CD8-positive, alpha-beta memory T cell (primary cell): ENCODE measurements at places on chromosomes 6 and 20. TPM values are rescaled to one million over a fixed set of nuclear protein-coding genes. Genes with fewer than 3 reads are reported as not detected.

DNA sequence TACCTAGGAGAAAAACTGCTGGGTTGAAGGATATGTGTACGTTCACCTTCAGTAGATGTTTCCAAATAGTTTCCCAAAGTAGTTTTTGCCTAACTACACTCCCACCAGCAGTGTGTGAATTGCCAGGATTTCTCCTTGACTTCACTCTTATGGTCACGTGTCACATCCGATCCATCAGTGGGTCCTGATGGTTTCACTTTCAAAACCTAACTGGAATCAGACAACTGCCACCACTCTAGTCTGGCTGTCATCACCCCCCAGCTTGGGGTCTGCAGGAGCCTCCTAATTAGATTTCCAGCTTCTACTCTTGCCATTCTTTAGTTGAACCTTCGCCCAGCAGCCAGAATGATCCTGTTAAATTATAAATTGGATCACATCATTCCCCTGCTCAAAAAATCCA, 8.5 kb upstream of the SLC12A5 start:
- no peak for DNase-seq

DNA sequence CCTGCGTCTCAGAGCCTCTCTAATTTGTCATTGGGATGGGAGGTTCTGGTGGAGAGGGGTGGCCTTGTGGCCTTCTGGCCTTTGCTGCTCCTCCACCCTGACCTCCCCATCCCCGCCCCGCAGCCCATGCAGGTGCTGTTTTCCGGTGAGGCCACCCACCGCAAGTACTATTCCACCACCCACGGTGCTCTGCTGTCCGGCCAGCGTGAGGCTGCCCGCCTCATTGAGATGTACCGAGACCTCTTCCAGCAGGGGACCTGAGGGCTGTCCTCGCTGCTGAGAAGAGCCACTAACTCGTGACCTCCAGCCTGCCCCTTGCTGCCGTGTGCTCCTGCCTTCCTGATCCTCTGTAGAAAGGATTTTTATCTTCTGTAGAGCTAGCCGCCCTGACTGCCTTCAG, 171.8 kb upstream of the RNF24 start:
- no peak for DNase-seq

- DNase-seq = no peak
These were observed 4.9 kb downstream of the TBXT start for GRCh38 chr6:166162599-166163342.

DNA sequence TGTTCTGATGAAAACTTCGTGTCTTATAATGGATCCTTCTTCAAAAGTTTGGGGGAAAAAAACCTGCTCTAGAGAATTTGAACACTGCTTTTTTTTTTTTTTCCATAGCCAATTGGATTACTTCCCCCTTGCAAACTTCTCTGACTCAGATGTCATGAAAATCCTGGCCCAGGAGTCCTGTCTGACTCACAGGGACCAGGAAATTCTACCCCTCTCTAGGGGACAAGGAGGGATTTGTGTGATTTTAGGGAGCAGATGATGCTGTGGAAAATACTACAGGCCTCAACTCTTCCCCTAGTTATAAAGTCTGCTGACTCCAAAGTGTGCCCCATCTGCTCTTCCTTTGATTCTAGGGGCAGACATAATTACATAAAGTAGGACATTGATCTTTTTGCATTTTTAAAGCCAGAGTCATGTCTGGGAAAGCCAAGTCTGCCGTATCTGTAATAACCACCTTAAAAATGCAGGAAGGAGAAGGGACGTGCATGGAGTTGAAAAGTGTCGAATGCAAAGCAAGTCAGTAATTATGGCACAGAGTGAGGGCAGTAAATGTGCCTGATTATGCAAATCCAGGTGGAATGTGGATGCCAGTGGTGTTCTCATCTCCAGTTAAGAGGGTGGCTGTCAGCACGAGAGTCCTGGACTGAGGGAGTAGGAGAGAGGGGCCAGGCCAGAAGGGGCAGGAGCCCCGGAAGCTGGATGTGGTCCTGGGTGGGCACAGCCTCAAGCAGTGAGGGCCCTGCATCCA, 144.3 kb upstream of the SULF2 start:
- DNase-seq = no peak

Gene PNLDC1
- polyA plus RNA-seq = not detected
